ENCODE measurements at places on chromosomes 13 and 19. TPM values are rescaled to one million over a fixed set of nuclear protein-coding genes. Genes with fewer than 3 reads are reported as not detected.

DNA sequence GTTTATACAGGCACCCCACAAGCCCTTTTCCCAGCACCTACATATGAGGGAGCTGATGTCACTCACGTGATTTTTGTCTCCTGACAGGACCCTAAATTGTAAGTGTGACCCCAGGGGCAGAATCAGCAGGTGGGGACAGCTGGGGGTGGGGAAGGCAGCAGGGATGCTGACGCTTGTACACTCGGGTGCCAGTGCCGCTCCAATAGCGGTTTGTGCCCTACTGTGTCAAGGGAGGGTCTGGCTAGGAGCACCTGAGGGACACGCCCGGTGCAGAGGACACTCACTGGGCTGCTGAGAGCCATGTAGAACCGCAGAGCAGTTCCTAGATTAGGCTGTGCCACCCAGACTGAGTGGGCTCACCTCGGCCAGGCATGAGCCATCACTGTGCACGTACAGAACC lies 81.3 kb downstream of the SCGB2B2 start:
- DNase-seq: no peak

GRCh38 chr13:23651439-23651838 lies 81.2 kb downstream of the TNFRSF19 start:
- DNase-seq: no peak

GRCh38 chr13:28106976-28107375 lies 6.6 kb upstream of the FLT3 start:
- no peak for DNase-seq

DNA sequence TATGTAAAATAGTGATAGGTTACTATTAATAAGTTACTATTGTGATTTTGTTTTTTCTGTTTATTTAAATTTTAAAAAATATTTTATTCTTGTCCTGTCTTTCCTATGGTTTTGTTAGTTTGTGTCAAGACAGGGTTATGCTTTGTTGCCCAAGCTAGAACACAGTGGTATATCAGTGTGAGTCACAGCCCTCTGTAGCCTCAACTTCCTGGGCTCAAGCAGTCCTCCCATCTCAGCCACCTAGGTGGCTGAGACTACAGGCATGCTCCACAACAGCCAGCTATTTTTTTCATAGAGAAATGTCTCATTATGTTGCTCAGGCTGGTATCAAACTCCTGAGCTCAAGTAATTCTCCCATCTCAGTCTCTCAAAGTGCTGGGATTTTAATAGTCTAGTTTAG lies 99.5 kb downstream of the ZNF675 start:
- no peak for DNase-seq

DNA sequence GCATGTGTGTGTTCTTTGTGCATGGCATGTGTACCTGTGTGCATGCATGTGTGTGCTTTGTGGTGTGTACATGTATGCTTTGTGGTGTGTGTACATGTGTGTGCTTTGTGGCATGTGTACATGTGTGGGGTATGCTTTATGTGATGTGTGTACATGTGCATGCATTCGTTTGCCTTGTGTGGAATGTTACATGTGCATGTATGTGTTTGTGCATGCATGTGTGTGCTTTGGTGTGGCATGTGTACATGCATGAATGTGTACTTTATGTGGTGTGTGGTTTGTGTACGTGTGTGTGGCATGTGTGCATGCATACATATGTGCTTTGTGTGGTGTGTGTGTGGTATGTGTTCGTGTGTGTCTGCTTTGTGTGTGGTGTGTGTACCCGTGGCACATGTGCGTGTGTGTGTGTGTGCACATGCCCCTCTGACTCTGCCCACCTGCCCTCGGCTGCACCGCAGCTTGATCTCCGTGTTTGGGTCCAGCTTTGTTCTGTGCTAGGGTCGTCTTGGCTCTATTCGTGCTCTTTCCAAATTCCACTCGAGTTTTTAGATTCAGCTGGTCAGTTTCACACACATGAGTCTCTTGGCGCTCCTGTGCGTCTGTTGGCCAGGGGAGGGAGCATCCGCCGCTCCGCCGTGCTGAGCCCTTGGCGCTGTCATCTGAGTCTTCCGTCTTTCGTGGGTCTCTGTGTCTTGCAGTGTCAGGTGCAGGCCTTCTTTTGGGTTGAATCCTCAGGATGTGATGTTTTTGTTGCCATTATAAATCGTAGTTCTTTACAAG lies 46.5 kb upstream of the TFDP1 start:
- no peak for DNase-seq

- no peak for DNase-seq
Observed at GRCh38 chr19:46896076-46896794, 35.4 kb downstream of the ARHGAP35 start.

DNA sequence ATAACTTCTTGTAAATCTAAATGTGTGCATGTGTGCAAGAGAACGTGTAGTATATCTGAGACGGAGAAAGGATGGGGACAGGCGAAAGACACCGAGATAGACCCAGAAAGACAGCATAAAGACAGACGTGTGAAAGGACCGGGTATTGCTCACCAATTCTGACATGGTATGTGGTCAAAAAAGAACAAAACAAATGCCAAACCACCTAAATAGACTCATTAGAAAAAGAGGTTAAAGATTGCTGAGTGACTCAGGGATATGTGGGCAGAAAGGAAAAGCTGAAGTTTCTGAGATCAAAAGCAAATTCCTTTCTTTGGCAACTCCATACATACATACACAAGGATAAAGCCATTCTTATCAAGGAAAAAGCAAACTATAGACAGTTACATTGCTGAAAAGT lies 179.7 kb upstream of the TSC22D1 start:
- no peak for DNase-seq

GRCh38 chr13:33817513-33817900 lies 442 bp upstream of the RFC3 start:
- DNase-seq: no peak

KASH5 gene
- not detected for total RNA-seq

LRRC8E gene
- not detected for total RNA-seq

DNA sequence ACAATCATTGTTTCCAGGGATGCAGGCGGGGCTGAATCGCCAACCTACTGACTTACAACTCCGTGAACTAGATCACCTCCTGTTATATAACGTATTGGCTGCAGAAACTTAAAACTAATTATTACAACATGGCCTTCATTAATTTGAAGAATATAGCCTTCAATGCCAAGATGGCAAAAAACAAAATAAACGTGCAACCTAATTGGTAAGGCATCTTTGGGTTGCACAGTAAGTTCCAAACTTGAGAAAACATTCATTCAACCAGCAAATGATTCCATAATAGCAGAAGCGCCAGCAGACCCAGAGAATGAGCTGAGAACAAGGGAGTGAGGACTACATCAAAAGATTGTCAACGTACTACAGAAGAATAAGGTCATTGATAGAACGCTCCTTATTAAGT lies 39.8 kb downstream of the DACH1 start:
- DNase-seq: no peak

LRRC4B gene
- not detected for total RNA-seq

DNA sequence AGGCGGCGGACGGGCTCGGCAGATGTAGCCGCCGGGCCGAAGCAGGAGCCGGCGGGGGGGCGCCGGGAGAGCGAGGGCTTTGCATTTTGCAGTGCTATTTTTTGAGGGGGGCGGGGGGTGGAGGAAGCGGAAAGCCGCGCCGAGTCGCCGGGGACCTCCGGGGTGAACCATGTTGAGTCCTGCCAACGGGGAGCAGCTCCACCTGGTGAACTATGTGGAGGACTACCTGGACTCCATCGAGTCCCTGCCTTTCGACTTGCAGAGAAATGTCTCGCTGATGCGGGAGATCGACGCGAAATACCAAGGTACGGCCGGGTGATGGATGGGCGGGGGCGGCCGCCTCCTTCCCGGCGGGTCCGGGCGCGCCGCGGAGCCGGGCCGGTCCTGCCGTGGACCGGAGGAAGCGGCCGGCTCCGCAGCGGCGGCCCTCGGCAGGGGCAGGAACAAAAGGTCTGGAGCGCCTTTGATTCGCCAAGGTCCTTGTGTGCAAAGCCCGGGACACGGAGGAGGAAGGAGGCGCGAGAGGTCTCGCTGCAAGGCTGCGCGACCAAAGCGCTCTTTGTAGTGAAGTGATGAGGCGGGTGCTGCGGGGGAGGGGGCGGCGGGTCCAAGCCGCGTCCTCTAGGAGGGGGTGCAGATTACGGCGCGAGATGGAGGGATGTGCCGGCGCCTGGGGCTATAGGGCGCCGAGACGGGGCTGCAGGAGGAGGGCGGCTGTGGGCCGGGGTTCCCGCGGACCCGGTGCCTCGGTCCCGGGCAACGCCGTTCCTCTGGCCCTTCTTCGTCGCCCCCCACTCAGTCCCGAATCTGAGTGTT lies 689 bp downstream of the ING1 start:
- peak; percentile 76 for DNase-seq

DAZAP1 gene
- 128 TPM for total RNA-seq

- no peak for DNase-seq
Observed at GRCh38 chr19:3770136-3770999, 1.7 kb downstream of the RAX2 start.

DNA sequence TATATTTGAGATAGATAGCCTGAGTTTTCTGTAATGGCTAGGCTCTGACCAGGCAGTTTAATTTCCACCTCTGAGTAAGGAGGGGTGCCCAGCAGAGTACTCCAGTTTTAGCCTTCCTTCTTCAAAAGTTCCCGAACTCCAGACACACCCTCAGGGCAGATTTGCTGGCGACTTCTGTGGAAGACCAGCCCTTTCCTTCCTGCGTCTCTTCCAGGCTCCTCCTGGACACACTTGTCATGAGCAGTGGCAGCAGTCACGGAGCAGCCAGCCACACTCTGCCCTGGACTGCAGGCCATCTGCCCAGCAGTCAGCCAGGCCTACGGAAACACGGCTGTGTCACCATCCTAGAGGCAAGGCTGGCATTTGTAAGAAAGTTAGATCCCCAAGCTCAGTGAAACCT lies 6.6 kb upstream of the FLT1 start:
- no peak for DNase-seq

GRCh38 chr19:40582467-40582866 lies 5.8 kb downstream of the SHKBP1 start:
- no peak for DNase-seq

GRCh38 chr13:47112205-47112902 lies 215.5 kb upstream of the HTR2A start:
- no peak for DNase-seq

DNA sequence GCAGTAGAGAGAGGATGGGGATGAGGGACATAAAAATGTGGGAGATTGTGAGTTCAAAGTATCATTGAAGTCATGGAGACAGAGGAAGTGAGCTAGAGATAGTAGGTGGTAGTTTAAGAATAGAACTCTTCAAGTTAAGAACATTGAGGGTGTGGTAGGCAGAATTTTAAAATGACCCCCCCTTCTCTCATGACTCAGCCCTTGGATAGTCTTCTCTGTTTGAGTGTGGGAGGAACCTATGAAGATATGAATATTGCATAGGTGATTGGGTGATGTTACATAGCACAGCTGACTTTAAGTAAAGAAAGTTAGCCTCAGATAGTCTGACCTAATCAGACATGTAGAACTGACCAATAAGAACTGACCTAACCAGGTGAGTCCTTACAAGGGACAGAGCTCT lies 418.6 kb downstream of the FOXO1 start:
- DNase-seq: no peak

ZNF493 gene
- total RNA-seq: 41.2 TPM

PLIN5 gene
- 0.93 TPM for total RNA-seq

- no peak for DNase-seq
Observed at GRCh38 chr19:55208880-55209692, at the start of gene PTPRH. PTPRH (minus strand) TSS chr19:55209501; CDS start chr19:55209433, 68 bp downstream.

GRCh38 chr13:28611654-28612131 lies 47.2 kb upstream of the POMP start:
- no peak for DNase-seq

ZNF235 gene
- total RNA-seq: 2.4 TPM

GRCh38 chr13:30581582-30581981 lies 36.1 kb upstream of the USPL1 start:
- no peak for DNase-seq

- DNase-seq: no peak
Observed at GRCh38 chr13:36884235-36884634, 35.8 kb downstream of the SMAD9 start.

GPR183 gene
- total RNA-seq: 330 TPM

DNA sequence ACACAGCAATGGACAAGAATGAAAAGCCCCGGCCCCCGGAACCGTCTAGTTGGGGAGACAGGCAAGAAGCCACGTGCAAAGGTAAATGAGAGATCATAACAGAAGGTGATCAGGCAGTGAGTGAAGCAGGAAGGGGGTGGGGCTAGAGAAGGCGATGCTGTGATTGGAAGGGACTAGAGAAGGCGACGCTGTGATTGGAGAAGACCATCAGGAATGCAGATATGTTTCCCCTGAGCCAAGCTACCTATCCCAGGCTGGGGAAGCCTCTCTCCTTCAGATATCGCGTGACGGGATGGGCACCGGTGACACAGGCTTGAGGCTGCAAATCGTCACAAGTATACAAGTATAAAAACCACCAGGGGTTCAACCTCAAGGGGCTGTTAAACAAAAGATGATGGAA lies 21.8 kb downstream of the DCAF15 start:
- DNase-seq: no peak

- no peak for DNase-seq
Observed at GRCh38 chr19:31127134-31127967, 221.9 kb downstream of the TSHZ3 start.

GRCh38 chr19:6384381-6384780 lies 8.6 kb downstream of the GTF2F1 start:
- no peak for DNase-seq

DNA sequence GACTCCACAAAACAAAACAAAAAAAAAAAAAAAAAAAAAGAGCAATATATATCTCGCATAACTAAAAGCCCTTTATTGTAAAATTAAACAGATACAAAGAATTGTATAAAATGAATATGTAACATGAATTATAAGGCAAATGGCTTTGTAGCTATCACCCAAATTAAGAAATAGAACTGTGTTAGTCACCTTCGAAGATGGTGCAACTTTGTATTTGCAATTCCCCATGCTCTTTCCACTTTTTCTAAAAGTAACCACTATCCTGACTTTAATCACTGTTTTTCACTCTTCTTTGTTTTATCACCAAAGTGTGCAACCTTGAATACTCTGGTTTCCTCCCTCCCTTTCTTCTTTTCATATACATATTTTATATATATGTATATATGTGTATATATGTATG lies 57.1 kb upstream of the HTR2A start:
- no peak for DNase-seq

- no peak for DNase-seq
Observed at GRCh38 chr13:111937777-111938311, 129.1 kb upstream of the SOX1 start.

Data from CD4-positive, alpha-beta T cell (primary cell).